ENCODE measurements at places on chromosomes 7 and 10. TPM values are rescaled to one million over a fixed set of nuclear protein-coding genes. Genes with fewer than 3 reads are reported as not detected.

- no peak overlapping the region for H3K4me3 ChIP-seq
- no peaks in the 10 kb centered on the region for H3K27me3 ChIP-seq
- no peak for DNase-seq
- H3K27ac ChIP-seq, result no peak overlapping the region
- no peaks in the 10 kb centered on the region for H3K4me1 ChIP-seq
Observed at GRCh38 chr7:1380231-1380815, 78.9 kb downstream of the MICALL2 start.

- no peak for DNase-seq
- H3K36me3 ChIP-seq, result no peaks in the 10 kb centered on the region
Observed at GRCh38 chr7:3696113-3696512, 395.1 kb downstream of the SDK1 start.

LLCFC1 gene
- not detected for total RNA-seq

NEUROD6 gene
- not detected for total RNA-seq

WNT8B gene
- not detected for total RNA-seq

GRCh38 chr7:11297126-11297625 lies 323.5 kb downstream of the PHF14 start:
- no peak overlapping the region for H3K27ac ChIP-seq
- no peaks in the 10 kb centered on the region for H3K27me3 ChIP-seq
- H3K36me3 ChIP-seq, result no peaks in the 10 kb centered on the region

DNA sequence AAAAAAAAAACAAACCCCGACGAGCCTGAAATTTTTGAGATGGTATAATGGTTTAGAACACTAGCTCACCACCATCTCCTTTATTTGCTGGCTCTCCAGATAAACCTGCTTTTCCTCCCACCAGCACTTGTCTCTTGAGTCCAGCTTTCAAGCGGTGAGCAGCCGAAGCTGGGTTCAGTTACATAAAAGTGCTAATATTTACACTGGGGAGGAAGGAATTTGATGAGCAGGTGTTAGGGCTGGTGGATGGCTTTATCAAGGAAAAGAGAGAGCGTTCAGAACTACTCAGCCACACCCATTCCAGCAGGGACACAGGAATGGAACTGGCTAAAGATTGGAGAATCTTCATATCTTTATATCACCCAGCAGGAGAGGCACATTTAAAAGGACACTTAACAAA lies 6.6 kb upstream of the CALML3 start:
- no peaks in the 10 kb centered on the region for H3K4me1 ChIP-seq
- H3K36me3 ChIP-seq, result no peaks in the 10 kb centered on the region
- no peak for DNase-seq
- no peak overlapping the region for H3K4me3 ChIP-seq
- H3K27ac ChIP-seq, result no peak overlapping the region

All from endothelial cell of umbilical vein (primary cell).